ENCODE measurements at places on chromosomes 12 and 14.

DNA sequence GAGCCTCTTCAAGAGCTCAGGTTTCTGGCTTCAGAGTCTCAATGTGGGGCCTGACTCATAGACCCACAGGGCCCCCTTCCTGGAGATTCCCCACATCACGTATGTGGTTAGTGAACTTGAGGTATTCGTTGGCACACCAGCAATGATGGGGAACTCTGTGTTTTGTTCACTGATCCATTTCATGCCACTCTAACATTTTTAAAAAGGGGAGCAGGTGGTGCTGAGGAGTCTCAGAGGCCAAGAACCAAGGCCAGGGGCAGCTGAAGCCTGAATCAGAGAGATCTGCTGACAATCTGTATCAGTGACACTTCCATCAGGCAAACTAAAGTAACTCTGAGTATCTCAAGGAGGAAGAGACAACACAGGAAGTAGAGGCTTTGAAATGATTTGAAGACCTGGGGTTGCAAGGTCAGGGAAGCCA, 323.4 kb downstream of the VRK1 start:
- no peak for DNase-seq

DNA sequence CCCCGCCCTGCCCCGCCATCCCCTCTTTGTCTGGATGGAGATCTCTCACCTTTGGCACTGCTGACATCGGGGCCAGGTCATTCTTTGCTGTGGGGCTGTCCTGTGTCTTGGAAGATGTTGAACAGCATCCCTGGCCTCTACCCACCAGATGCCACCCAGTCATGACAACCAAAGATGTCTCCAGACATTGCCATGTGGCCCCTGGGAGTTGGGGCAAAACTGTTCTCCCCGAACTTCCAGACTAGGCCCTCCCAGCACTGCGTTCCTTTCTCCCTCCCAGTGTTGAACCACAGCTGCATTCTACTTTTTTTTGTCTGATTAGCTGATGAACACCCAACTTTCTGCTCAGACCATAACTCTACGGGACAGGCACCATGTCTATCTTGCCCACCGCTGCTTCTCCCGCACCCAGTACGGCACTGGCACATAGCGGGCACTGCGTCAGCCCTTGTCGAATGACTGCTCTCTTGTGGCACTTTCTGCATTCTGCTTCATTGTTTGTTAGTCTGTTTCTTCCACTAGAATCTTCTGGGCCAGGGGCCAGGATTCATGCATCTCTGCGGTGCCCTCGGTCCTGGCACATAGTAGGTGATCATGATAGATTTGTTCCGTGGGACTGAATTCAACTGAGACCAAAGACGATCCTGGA, 13.1 kb upstream of the MYL2 start:
- DNase-seq = no peak

DNA sequence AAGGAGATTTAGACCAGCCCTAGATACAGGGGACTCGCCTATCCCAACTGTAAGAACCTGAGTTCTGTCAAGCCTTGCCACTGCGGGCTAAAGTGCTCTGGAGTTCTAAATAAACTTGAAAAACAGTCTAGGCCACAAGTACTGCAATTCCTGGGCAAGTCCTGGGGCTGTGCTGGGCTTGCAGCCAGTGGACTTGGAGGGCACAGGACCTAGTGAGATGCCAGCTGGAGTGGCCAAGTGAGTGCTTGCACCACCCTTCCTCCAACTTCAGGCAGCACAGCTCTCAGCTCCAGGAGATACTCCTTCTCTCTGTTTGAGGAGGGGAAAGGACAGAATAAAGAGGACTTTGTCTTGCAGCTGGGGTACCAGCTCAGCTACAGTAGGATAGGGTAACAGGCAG, 307.6 kb upstream of the FBXO33 start:
- DNase-seq = no peak

- no peak for DNase-seq
Observed at GRCh38 chr12:94942663-94943062, 60.8 kb downstream of the NDUFA12 start.

- DNase-seq = no peak
Observed at GRCh38 chr14:106507354-106507753, 981.0 kb downstream of the TMEM121 start.

- DNase-seq = no peak
Observed at GRCh38 chr12:69927164-69927563, 102.1 kb downstream of the MYRFL start.

GRCh38 chr14:36915081-36915480, 253.4 kb downstream of the PAX9 start:
- no peak for DNase-seq

GRCh38 chr14:35747379-35747778, 61.7 kb downstream of the RALGAPA1 start:
- DNase-seq = no peak

DNA sequence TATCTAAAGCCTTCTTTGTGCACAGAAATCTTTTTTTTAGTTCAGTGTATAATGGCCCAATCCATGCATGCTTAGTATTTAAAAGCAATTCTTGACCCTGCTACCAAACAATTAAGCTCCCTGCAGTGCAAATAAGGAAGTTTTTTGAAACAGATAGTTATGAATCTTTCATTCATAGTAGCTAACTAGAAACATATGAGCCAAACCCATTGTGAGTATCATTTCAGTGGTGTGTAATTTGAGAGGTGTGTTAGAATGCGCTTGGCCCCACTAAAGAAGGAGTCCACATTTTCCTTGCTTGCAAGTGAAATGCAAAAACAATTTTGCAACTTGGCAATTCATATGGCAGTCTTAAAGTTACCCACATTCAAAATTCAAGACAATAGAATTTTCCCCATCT, 14.4 kb downstream of the EPS8 start:
- peak; percentile 29 for DNase-seq

DNA sequence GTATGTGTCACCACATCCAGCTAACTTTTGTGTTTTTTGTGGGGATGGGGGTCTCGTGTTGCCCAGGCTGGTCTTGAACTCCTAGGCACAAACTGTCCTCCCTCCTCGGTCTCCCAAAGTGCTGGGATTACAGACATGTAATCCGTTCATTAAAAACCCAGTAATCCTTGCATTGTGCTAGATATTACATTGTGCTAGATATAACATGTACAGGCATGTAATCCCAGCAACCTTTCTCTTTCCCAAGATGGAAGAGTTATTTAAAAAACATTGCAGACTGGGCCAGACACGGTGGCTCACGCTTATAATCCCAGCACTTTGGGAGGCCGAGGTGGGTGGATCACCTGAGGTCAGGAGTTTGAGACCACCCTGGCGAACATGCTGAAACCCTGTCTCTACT, 19.7 kb downstream of the ELK3 start:
- DNase-seq = no peak

- peak; percentile 54 for DNase-seq
Observed at GRCh38 chr14:58107947-58108552, 44.0 kb downstream of the ARMH4 start.

DNA sequence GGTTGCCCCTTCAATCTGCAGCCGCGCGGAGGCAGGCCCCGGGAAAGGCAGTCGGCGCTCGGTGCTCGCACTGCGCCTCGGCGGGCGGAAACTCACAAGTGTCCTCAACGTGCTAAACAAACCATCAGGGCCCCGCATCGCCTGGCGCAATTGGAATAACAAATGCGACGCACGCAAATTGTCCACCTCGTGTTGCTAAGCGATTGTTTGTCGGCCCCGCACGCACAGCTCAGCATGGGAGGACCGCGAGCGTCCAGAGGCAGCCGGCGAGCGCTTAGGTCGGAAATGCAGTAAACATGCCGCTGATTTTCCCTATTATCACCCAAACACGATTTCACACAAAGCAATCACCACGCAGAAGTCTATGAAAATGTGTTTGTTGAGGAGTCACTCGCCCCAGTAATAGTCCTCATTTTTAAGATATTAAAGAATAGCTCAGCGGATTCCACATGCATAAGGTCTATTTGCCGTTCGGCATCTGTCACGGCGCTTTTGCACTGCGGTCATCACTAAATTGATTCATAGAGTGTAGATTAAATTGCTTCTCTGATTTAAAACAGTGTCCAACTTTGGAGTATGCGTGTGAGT, 3.2 kb upstream of the GSC start:
- DNase-seq = no peak

- no peak for DNase-seq
Observed at GRCh38 chr12:110922652-110923051, 2.3 kb upstream of the MYL2 start.

GRCh38 chr14:96029089-96029645, 10.0 kb upstream of the C14orf132 start:
- no peak for DNase-seq

DNA sequence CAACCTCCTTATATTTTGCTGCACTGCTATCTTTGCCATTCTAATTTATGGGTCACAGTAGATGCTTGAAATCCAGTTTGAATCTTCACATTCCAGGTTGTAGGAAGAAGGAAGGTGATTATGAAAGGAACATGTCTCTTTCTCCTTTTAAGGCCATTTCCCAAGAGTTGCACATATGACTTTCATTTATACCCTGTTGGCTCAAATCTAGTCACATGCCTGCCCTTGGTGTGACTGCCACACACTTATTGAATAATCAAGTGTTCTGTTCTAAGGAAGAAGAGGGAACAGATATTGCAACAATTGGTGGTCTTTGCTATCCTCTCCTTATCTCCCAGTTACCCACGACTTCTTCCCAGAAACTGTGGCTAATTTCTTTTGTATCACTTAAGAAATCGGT, 404.3 kb downstream of the TMEM117 start:
- no peak for DNase-seq

- peak; percentile 51 for DNase-seq
Observed at GRCh38 chr12:7113389-7113871, 4.4 kb upstream of the C1RL start.

GRCh38 chr12:44847888-44848702, 28.0 kb downstream of the NELL2 start:
- no peak for DNase-seq
